ENCODE measurements at places on chromosomes 1 and 21.

DNA sequence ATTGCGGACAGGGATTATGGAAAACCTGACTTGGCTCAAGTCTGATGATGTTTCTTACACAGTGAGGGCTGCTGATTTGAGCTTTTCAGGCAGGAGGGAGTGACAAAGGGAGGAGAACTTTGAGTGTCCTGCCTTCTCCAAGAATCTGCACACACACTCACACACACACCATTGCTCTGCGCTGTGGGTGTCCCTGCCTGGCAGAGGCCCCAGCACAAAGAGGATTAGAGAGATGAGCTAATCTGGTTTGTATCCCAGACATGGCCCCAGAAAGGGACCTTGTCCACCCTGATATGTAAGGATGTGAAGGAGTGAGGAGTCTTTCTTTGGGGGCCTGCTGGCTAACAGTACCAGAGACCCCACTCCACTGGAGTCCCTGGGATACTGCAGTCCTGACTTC, 5.9 kb upstream of the WNT2B start:
- no peak overlapping the region for H3K4me3 ChIP-seq
- no peak for DNase-seq
- H3K27ac ChIP-seq = no peak overlapping the region
- peaks cover 79% of the 10 kb centered on the region for H3K27me3 ChIP-seq
- no peaks in the 10 kb centered on the region for H3K36me3 ChIP-seq

GRCh38 chr1:156956333-156956732, 35.9 kb downstream of the LRRC71 start:
- no peak overlapping the region for H3K4me3 ChIP-seq
- H3K36me3 ChIP-seq = peaks cover 41% of the 10 kb centered on the region
- H3K27me3 ChIP-seq = no peaks in the 10 kb centered on the region
- H3K4me1 ChIP-seq = peaks cover 20% of the 10 kb centered on the region

GRCh38 chr1:200905411-200906052, 10.8 kb downstream of the INAVA start:
- no peaks in the 10 kb centered on the region for H3K36me3 ChIP-seq
- no peak overlapping the region for H3K27ac ChIP-seq
- DNase-seq = peak; percentile 44
- H3K27me3 ChIP-seq = peaks cover 53% of the 10 kb centered on the region
- H3K4me3 ChIP-seq = no peak overlapping the region

DNA sequence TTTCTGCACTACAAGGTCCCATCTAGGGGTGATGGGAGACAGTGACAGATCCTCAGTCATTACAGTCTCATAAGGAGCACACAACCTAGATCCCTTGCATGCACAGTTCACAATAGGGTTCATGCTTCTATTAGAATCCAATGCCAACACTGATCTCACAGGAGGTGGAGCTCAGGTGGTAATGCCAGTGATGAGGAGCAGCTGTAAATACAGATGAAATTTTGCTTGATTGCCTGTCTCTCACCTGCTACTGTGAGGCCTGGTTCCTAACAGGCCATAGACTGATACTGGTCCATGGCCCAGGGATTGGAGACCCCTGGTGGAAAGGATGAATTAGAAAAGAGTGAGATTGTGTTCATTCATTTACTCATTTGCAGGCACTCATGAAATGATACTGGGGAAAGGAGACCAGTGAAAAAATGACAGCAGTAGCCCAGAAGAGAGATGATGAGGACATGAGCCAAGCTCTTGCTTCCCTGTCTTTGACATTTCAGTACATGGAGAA, 251.6 kb upstream of the DUSP10 start:
- H3K4me1 ChIP-seq = peaks cover 15% of the 10 kb centered on the region
- no peaks in the 10 kb centered on the region for H3K36me3 ChIP-seq
- H3K4me3 ChIP-seq = no peak overlapping the region
- no peak overlapping the region for H3K27ac ChIP-seq
- no peaks in the 10 kb centered on the region for H3K27me3 ChIP-seq
- no peak for DNase-seq

- H3K4me3 ChIP-seq = no peak overlapping the region
- no peak overlapping the region for H3K27ac ChIP-seq
- peaks cover 3% of the 10 kb centered on the region for H3K4me1 ChIP-seq
- no peak for DNase-seq
- no peaks in the 10 kb centered on the region for H3K36me3 ChIP-seq
These were observed 209.5 kb downstream of the APP start for GRCh38 chr21:25961042-25961441.

All from activated naive CD4-positive, alpha-beta T cell treated with anti-CD3 and anti-CD28 coated beads, Interleukin-2, amount 10 ng/mL, durations not matched to agents 7 days and 5 days (primary cell).